Mesenchymal stem cell (in vitro differentiated cells and primary cell): ENCODE measurements at places on chromosomes 13 and 19.
A peak's percentile ranks its signal among the peaks of the same experiment; 100 is the strongest.

- H3K27me3 ChIP-seq: peaks cover 55% of the 10 kb centered on the region
- DNase-seq: no peak
- no peak overlapping the region for H3K27ac ChIP-seq
These were observed 3.3 kb downstream of the REEP6 start for GRCh38 chr19:1494115-1494815.

DNA sequence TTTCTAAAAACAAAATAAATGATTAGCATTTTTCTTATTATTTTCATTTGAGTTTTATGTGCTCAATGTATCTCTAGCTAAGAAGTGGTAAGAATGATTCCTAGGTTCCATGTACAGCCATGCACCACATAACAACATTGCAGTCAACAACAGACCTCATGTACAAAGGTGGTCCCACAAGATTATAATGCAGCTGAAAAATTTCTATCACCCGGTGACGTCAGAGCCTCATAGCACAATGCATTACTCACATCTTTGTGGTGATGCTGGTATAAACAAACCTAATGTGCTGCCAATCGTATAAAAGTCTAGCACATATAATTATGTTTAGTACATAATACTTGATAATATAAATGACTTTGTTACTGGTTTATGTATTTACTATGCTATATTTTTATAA, 120.5 kb downstream of the SLC7A1 start:
- H3K36me3 ChIP-seq: no peaks in the 10 kb centered on the region
- no peak overlapping the region for H3K27ac ChIP-seq
- no peak overlapping the region for H3K4me3 ChIP-seq
- H3K27me3 ChIP-seq: peaks cover 15% of the 10 kb centered on the region
- no peaks in the 10 kb centered on the region for H3K4me1 ChIP-seq
- peak; percentile 86 for DNase-seq

- peaks cover 2% of the 10 kb centered on the region for H3K4me1 ChIP-seq
- H3K36me3 ChIP-seq: no peaks in the 10 kb centered on the region
- no peaks in the 10 kb centered on the region for H3K27me3 ChIP-seq
- no peak overlapping the region for H3K4me3 ChIP-seq
- no peak for DNase-seq
These were observed 8.7 kb upstream of the CKM start for GRCh38 chr19:45331411-45331810.

DNA sequence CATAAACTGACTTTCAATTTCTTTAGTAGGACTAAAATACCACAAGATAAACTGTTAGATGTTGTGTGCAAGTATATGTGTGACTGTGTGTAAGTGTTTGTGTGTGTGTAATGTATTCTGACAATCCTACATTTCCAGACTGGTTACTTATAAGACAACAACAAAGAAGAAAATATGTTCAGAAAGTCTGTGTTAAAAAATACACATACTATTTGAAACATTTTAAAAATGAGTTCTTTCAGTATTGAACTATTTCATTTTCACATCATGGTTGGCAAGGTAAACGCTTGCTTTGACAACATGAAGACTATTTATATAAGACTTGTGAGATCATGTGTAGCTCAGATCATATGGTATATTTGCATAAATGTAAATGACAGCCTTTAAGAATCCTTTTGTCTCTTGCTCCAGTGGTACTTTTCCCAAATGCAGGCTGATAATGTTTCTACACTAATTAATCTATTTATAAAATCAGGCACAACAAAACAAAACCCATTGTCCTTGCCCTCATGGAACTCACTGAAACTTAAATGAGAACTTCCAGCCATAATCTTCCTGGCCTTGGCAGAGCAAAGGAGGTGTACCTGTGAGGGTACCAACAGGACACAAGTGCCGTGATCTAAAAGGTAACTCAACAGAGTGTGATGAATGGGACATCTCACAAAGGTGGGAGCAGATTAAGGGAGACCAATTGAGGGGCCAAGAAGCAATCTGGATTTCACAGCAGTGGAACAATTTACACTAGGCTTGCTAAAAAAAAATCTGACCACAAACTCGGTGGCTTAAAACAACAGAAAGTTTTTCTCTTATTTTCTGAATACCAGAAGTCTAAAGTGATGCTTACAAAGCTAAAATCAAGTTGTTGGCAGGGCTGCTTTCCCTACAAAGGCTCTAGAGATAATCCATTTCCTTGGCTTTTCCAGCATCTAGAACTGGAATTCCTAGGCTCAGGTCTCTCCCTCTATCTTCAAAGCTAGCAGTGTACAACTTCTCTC, 349.0 kb downstream of the TBC1D4 start:
- H3K27me3 ChIP-seq: no peaks in the 10 kb centered on the region
- no peak overlapping the region for H3K27ac ChIP-seq
- DNase-seq: no peak
- no peak overlapping the region for H3K4me3 ChIP-seq
- peaks cover 4% of the 10 kb centered on the region for H3K4me1 ChIP-seq

DNA sequence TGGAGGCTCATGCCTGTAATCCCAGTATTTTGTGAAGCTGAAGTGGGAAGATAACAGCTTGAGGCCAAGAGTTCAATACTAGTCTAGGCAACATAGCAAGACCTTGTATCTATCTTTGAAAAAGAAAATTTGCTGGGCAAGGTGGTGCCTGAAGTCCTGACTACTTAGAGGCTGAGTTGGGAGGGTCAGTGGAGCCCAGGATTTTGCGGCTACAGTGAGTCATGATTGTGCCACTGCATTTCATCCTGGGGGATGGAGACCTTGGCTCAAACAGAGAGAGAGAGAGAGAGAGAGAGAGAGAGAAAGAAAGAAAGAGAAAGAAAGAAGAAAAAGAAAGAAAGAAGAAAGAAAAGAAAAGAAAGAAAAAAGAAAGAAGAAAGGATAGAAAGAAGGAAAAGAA, 1872.3 kb upstream of the PCDH20 start:
- H3K4me3 ChIP-seq: no peak overlapping the region
- DNase-seq: peak; percentile 0
- no peak overlapping the region for H3K27ac ChIP-seq
- H3K36me3 ChIP-seq: no peaks in the 10 kb centered on the region

- peaks cover 14% of the 10 kb centered on the region for H3K4me1 ChIP-seq
- no peaks in the 10 kb centered on the region for H3K36me3 ChIP-seq
- H3K4me3 ChIP-seq: no peak overlapping the region
- H3K27ac ChIP-seq: no peak overlapping the region
- H3K27me3 ChIP-seq: peaks cover 37% of the 10 kb centered on the region
These were observed 2.4 kb upstream of the NKPD1 start for GRCh38 chr19:45163156-45163555.

DNA sequence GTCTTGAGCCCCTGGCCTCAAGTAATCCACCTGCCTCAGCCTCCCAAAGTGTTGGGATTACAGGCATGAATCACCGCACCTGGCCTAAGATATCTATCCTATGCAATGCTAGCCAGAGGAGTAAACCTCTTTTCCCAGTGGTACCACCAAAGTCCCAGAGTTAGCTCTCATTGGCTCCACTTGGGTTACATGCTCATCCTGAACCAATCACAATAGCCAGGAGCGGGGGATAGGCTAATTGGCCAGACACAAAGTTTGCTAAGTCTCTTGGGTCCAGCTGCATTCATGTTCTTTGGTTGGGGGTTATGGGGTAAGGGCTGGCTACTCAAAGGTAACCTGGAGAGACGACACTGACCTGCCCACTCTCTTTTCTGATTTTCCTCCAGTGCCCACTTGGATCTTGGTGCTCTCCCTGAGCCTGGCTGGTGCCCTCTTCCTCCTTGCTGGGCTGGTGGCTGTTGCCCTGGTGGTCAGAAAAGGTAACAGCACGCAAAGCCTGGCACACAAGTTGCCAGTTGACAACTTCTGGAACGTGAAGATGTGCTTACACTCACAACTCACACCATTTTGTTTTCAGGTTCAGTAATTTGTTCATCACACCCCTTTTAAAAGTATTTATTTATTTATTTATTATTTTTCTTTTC, 7.8 kb downstream of the C19orf38 start:
- no peak for DNase-seq
- no peak overlapping the region for H3K27ac ChIP-seq
- H3K27me3 ChIP-seq: no peaks in the 10 kb centered on the region
- H3K36me3 ChIP-seq: no peaks in the 10 kb centered on the region

- H3K4me1 ChIP-seq: no peaks in the 10 kb centered on the region
- H3K27ac ChIP-seq: no peak overlapping the region
- no peak overlapping the region for H3K4me3 ChIP-seq
- no peaks in the 10 kb centered on the region for H3K27me3 ChIP-seq
These were observed 1147.1 kb upstream of the SPRY2 start for GRCh38 chr13:81488021-81488420.

GRCh38 chr19:35270381-35270811, 1.6 kb downstream of the USF2 start:
- no peak overlapping the region for H3K27ac ChIP-seq
- peaks cover 55% of the 10 kb centered on the region for H3K36me3 ChIP-seq
- DNase-seq: no peak
- H3K4me3 ChIP-seq: no peak overlapping the region

- peaks cover 72% of the 10 kb centered on the region for H3K4me1 ChIP-seq
- peak overlapping the region; percentile 27 for H3K27ac ChIP-seq
- H3K27me3 ChIP-seq: no peaks in the 10 kb centered on the region
- no peak overlapping the region for H3K4me3 ChIP-seq
- peaks cover 46% of the 10 kb centered on the region for H3K36me3 ChIP-seq
These were observed 75.0 kb downstream of the RASA3 start for GRCh38 chr13:114057166-114058050.
